ENCODE measurements at places on chromosomes 2 and 18.

DNA sequence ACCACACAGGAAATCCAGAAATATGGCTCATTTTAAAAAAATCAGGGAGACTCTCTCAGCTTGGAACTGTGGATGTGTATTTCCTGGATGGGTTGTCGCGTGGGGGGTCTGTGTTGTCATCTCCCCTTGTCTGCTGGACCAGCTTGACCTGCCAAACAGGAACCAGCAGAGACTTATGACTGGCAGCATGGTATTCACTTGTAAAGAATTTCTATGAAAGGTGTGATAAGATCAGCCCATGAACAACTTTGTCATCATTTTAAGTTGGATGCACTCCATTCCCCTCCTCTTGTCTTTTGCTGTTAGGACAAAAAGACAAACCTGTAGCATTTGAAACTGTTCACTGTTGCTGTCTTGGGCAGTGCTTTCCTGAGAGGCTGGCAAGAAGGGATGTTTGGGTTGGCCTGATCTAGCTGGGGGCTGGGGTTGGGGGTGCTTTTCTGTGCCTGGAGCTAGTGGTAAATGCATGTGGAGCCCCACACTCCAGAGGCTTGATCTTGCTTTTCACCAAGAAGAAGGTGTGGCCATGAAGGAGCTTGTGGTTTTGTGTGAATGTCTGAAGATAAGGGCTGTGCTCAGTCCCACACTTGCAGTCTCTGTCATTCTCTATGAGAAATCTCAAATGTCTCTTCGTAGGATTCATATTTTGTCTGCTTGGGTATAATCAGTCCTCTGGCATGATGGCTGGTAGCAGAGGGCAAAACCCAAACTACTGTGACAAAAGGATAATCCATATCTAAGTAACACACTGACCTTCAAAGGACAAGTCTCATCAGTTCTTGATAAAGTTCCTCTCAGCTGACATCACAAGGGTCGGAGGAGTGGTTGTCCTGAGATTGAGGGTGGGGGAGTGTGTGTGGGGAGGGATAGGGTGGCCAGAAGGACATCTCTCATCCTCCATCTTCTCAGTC, 39.0 kb downstream of the RALB start:
- DNase-seq = peak; percentile 84

GRCh38 chr2:173175222-173175621, 99.6 kb downstream of the MAP3K20 start:
- DNase-seq = peak; percentile 69

GRCh38 chr18:45589356-45590035, 25.8 kb upstream of the SLC14A2 start:
- no peak for DNase-seq

GRCh38 chr2:127743477-127744026, 42.3 kb downstream of the SFT2D3 start:
- no peak for DNase-seq

- no peak for DNase-seq
These were observed 54.8 kb upstream of the KLHL29 start for GRCh38 chr2:23330214-23330613.

DNA sequence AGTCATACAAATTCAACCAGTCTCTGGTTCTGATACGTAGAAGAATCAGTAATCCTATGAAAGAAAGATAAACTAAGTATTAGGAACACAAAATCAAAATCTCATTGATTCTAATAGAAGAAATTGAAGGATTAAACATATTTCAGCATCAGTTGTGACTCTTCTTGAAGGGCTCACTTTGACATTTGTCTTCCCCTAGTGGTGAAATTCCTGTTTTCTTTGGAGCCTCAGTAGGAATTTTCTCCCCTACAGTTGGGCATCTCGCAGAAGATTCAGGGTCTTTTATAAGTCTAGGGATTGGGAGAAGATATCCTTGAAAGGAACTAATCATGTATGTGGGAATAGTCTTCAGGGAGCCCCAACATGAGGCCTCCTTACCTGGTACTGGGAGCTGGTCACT, 2.8 kb upstream of the CRYGB start:
- DNase-seq = no peak

GRCh38 chr2:144456680-144457079, 63.2 kb downstream of the ZEB2 start:
- peak; percentile 20 for DNase-seq

DNA sequence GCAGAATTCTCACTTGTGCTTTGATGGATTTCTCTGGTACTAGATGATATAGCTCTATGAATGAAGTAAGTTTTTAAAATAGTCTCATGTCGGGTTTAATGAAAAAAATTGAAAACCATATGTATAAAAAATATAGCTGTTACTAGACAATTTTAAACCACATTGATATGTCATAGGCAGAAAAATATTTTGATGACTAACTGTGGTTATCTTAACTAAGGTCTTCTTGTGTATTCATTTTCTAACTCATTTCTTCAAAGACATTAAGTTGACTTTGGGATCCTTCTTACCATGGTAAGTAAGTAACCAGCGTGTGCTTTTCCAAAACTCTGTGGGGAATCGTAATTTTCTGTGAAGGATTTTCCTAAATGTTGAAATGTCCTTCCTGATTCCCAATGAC, 160.9 kb upstream of the COL3A1 start:
- DNase-seq = no peak
